ENCODE measurements at places on chromosomes 6 and 20. TPM values are rescaled to one million over a fixed set of nuclear protein-coding genes. Genes with fewer than 3 reads are reported as not detected.

The NTSR1 gene
- total RNA-seq = 3.1 TPM

The DACT2 gene
- total RNA-seq = not detected

The CYP24A1 gene
- not detected for total RNA-seq

The SLC22A3 gene
- total RNA-seq = 2.9 TPM

The ANKEF1 gene
- total RNA-seq = 1.9 TPM

All from uterine smooth muscle cell (primary cell).